Fibroblast of pulmonary artery (primary cell): ENCODE measurements at places on chromosomes 4 and X.
A peak's percentile ranks its signal among the peaks of the same experiment; 100 is the strongest.

DNA sequence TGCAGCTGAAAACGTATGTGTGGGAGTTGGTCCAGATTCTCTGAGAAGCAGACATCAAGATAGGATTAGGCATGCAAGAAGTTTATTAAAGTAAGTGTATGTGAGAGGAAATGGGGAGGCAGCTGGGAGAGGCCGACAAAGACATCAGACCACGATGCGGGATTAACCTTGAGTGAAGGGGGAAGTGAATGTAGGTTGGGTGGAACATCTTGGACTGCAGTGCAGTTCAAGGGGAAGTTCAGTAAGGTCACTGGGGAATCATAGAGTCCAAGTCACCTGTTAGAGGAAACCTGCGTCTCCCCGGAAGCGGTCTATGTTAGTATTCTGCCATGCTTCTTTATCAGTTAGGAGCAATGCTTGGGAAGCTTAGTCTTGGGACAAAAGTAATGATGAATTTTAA lies 22.0 kb downstream of the CXCL8 start:
- DNase-seq: no peak

DNA sequence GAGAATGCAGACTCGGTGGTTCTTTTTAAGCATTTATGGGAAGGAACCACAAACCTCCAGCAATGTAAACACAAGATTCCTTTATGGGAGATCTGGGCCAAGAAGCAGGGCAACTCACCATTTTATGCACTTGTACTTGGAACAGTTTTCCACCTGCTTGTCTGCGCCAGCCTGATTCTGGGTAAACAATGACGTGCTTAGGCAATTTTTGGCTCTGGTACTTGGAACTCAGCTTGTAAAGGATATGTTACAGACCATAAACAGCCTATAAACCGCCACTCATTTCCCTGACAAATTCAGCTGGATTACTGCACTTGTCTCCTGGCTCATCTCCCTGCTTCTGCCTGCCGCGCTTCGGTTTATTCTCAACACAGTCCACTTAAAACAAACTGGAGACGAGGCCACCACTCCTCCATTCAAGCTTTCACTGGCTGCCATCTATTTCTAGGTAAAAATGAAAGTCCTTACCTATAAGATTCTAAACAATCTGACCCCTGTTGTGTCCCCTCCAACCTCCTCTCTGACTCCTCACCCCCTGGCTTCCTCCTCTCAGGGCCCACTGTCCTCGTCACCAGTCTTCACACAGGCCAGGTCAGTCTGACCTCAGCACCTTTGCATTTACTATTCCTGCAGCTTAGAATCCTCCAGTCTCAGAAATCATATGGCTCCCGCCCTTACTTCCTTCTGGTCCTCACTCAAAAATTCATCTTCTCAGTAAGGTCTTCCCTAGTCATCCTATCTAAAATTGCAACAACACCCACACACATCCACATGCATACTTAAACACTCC lies 205.9 kb upstream of the GALNT7 start:
- DNase-seq: peak; percentile 13

GRCh38 chrX:111483135-111483534 lies 28.3 kb upstream of the SERTM2 start:
- DNase-seq: no peak

DNA sequence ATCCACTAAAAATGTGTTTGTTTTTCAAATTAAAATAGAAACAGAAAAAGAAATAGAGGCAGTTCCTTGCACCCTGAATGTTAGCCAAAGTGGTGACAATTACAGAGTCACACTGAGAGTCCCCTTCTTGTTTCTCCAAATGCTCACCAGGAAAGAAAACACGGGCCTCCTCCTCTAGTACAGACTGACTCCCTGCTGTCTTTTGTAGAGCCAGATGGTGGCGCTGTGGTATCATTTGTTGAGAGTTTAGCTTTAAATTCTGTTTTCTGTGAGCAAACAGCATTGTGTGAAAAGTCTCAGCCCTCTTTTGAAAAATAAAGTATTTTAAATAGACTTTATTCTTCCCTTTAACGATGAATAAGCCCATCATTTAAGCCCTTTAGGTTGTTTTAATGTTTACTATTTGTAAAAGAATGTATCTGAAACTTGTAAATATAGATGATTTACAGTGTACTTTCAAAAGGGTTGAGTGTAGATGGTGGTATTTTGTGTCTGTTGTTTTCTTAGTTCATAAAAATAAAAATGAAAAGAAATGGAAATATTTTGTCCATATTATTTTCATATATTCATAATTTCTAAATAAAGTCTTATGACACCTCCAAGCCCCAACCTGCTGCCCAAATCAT lies 36.9 kb upstream of the ATOH1 start:
- DNase-seq: peak; percentile 65

DNA sequence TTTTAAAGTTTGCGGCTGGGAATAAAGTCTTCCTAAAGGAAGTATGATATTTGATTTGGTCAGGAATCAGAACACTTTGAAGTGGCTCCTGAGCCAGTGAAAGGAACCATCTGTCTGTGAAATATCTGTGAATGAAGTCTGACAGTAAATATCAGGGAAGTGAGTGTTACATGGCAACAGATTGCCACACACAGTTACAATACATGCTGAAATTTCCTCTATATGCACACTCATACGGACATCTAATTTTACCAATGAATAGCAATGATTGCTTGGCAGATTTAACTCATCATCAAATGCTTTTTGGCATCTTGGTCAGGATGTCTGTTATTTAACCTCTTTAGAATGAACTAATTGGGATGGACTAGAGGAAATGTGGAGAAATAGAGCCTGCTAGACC lies 1023.8 kb downstream of the FAT4 start:
- peak; percentile 5 for DNase-seq

DNA sequence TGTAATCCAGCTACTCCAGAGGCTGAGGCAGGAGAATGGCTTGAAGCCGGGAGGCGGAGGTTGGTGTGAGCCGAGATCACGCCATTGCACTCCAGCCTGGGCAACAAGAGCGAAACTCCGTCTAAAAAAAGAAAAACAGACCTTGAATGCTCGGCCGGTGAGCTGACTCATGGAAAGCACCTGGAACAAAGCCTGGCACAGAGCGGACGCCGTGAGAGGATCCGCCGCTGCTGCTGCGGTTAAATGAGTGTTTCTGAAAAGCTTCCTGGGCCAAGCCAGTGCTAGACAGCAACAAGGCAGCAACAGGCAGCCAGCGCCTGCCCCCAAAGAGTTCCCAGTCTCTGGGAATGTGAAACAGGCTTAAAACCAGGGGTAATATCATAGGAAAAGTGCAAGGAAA lies 186.4 kb downstream of the AFAP1 start:
- no peak for DNase-seq

GRCh38 chrX:75642811-75643361 lies 120.0 kb upstream of the ZDHHC15 start:
- DNase-seq: no peak

GRCh38 chrX:64338296-64338695 lies 57.0 kb downstream of the MTMR8 start:
- DNase-seq: no peak

GRCh38 chr4:10747186-10747585 lies 62.6 kb upstream of the CLNK start:
- no peak for DNase-seq

DNA sequence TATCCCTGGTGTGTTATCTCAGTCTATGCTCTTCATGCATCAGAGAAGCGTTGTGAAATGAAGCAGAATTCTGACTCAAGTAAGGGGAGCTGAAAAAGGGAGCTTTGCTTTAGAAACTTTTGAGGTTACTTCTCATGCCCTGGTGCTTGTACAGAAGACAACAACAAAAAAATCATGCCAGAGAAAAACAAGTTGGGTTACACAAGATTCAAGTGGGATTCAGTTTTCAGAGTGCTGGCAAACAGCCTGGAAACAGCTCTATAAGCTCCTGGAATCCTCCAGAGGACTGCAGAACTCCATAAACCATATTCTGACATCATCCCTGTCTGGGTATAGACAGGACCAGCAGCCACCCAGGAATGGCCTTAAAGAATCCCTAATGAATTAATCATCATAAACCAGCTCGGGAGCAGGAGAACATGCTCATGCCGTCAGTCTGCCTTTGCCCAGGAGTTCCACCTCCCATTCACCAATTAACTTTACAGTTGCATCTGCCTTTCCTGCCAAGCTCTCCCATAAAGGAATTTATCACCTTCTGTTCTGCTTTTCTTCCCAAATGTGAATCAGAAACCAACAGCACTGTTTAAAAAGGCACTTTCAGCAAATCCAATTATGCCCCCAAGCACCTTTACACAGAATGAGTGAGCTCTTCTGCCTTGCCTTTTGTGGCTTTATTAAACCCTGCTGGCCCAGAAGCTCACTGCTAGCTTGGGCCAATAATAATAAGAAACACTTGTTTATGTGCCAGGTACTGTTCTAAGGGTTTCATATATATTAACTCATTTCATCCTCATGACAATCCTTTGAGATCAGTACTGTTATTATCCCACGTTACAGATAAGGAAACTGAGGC lies 54.5 kb upstream of the FBXW7 start:
- DNase-seq: peak; percentile 97

GRCh38 chr4:119310826-119311225 lies 11.1 kb downstream of the FABP2 start:
- DNase-seq: no peak

DNA sequence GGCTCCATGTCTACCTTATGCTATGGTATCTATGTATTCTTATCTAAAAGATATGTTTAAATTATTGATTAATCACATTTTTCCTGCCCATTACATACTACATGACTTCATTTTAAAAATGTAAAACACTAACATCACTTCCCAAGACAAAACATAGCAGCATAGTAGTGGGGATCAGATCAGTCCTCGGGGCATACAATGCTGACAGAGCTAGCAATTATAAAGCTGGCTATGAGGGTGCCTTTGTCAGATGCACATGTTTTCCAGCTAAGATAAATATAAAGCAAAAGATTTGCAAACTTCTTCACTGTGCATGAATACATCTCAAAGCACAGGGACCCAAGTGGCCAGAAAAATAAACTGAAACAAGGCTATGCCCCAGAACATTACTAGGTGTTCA lies 549.8 kb upstream of the INTU start:
- DNase-seq: no peak

DNA sequence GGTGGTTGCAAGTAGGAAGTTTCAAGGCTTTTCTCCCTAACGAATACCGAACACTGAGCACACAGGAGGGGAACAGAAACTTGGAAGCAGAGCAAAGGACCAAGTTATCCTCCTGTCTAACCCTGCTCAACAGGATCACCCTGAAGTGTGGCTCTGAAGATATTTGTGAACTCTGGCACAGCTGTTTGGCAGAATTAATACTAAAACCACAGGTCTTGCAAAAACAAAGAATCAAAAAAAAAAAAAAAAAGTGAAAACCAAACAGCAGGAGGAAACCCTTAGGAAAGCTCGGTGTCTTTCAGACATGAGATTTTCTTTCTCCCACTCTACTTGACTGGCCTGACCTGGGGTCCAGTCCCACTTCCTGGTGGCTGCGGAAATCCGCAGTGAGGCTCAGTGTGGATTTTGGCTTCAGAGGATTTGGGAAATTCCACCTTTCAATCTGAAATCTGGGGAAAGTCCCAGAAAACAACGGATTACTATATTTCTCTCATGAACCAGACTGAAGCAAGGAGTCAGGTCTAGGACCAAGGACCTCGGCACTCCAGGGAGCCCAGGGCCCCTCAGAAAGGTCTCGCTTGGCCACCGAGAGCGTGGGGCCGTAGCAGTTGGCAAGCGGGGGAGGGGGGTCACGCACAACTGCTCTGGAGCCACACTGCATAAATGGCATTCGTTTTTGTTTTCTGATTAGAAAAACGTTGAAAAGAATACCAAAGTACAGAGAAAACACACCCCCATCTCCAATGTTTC lies 867 bp downstream of the TIFA start:
- peak; percentile 30 for DNase-seq

GRCh38 chr4:116469582-116469981 lies 615.8 kb downstream of the TRAM1L1 start:
- no peak for DNase-seq

DNA sequence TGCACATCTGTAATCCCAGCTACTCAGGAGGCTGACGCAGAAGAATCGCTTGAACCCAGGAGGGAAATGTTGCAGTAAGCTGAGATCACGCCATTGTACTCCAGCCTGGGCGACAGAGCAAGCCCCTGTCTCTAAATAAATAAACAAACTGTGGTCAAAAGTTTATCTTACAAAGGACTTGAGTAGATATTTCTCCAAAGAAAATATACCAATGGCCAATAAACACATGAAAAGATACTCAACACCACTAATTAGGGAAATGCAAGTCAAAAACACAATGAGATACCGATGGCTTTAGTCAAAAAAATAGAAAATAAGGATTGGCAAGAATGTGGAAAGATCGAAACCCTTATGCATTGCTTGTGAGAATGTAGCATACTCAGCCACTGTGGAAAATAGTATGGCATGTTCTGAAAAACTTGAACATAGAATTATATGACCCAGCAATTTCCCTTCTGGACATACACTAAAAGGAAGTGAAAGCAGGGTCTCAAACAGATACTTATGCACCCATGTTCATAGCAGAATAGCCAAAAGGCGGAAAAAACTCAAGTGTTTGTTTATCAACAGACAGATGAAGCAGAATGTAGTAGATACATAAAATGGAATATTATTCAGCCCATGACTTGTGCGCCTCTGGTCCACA lies 2.0 kb upstream of the CFAP97 start:
- no peak for DNase-seq

DNA sequence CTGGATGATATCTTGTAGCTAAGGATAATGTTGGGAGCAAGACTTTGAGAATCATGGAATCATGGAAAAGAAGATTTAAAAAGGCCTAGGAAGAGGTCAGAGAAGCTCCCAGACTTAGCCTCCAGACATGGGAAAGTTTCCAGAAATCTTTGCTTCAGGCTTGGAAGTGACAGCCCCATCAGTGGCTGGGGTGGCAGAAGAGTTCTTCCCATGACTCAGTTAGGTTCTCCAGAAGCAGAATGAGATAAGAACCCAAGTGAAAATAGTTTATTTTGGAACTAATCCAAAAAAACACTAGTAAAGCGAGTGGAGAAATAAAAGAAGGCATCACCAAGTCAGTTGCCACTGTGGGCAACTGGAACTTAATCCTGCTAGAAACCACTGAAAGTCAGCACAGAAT lies 506.9 kb downstream of the MID1IP1 start:
- peak; percentile 20 for DNase-seq

- no peak for DNase-seq
Measured at GRCh38 chr4:114606245-114606644, 7.6 kb downstream of the UGT8 start.

DNA sequence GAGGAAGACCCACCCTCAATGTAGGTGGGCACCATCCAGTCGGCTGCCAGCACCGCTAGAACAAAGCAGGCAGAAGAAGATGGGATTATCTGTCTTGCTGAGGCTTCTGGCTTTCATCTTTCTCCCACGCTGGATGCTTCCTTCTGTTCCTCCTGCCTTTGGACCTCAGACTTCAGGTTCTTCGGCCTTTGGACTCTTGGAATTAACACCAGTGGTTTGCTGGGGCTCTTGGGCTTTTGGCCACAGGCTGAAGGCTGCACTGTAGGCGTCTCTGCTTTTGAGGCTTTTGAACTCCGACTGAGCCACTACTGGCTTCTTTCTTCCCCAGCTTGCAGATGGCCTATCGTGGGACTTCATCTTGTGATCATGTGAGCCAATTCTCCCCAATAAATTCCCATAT lies 55.1 kb downstream of the PDLIM5 start:
- no peak for DNase-seq
